ENCODE measurements at places on chromosomes 3 and 15. TPM values are rescaled to one million over a fixed set of nuclear protein-coding genes. Genes with fewer than 3 reads are reported as not detected.

OR5K2 gene
- total RNA-seq, result not detected

SLC28A1 gene
- total RNA-seq, result not detected

TMCO5A gene
- not detected for total RNA-seq

VWA5B2 gene
- total RNA-seq, result not detected

CPLX3 gene
- not detected for total RNA-seq

DPPA4 gene
- not detected for total RNA-seq

SLC27A2 gene
- total RNA-seq, result 11.6 TPM

EEF1AKMT4 gene
- total RNA-seq, result 4.5 TPM

ITGA11 gene
- total RNA-seq, result 0.39 TPM

TATDN2 gene
- 61.6 TPM for total RNA-seq

IMP3 gene
- 99.1 TPM for total RNA-seq

BTBD1 gene
- total RNA-seq, result 67.4 TPM

GHSR gene
- not detected for total RNA-seq

TMOD2 gene
- total RNA-seq, result 12.0 TPM

APBA2 gene
- 29.5 TPM for total RNA-seq

RBM15B gene
- total RNA-seq, result 30.7 TPM

ALDH1A2 gene
- total RNA-seq, result not detected

SAMMSON gene
- not detected for total RNA-seq

SAMD7 gene
- total RNA-seq, result not detected

ATP13A4 gene
- 2.4 TPM for total RNA-seq

RLBP1 gene
- total RNA-seq, result not detected

IMPG2 gene
- 0.29 TPM for total RNA-seq

ACOX2 gene
- total RNA-seq, result not detected

CDC25A gene
- total RNA-seq, result 31.3 TPM

NOX5 gene
- not detected for total RNA-seq

GPR62 gene
- not detected for total RNA-seq

ARL14 gene
- total RNA-seq, result not detected

COL7A1 gene
- total RNA-seq, result 1.6 TPM

UROC1 gene
- 0.13 TPM for total RNA-seq

CACNA2D2 gene
- 0.78 TPM for total RNA-seq

VIPR1 gene
- total RNA-seq, result 9.5 TPM

RFT1 gene
- total RNA-seq, result 31.7 TPM

ATRIP gene
- 20.3 TPM for total RNA-seq

SELENOK gene
- total RNA-seq, result 46.3 TPM

SSR3 gene
- total RNA-seq, result 133 TPM

STAC gene
- not detected for total RNA-seq

SLC28A2 gene
- total RNA-seq, result not detected

SATB1 gene
- total RNA-seq, result 268 TPM

CCR1 gene
- 41.4 TPM for total RNA-seq

BMF gene
- total RNA-seq, result 4.0 TPM

CAMK2N2 gene
- not detected for total RNA-seq

CFAP92 gene
- total RNA-seq, result 0.26 TPM

C2CD4A gene
- total RNA-seq, result not detected

DNAH12 gene
- total RNA-seq, result 0.05 TPM

GOLGA8Q gene
- total RNA-seq, result 6.1 TPM

TTLL3 gene
- total RNA-seq, result 55.2 TPM

AP2M1 gene
- 228 TPM for total RNA-seq

TMEM212 gene
- not detected for total RNA-seq

ACKR2 gene
- 2.8 TPM for total RNA-seq

CCR3 gene
- total RNA-seq, result 0.37 TPM

MESP2 gene
- not detected for total RNA-seq

LIPC gene
- total RNA-seq, result 4.1 TPM

SIDT1 gene
- 35.0 TPM for total RNA-seq

NR2E3 gene
- not detected for total RNA-seq

PPARG gene
- not detected for total RNA-seq

All from activated CD8-positive, alpha-beta T cell treated with anti-CD3 and anti-CD28 coated beads, Interleukin-2, amount 10 ng/mL, durations not matched to agents 7 days and 5 days (primary cell).